Cortex of kidney (tissue), 1 donor: ENCODE measurements at places on chromosomes 5 and 9.

DNA sequence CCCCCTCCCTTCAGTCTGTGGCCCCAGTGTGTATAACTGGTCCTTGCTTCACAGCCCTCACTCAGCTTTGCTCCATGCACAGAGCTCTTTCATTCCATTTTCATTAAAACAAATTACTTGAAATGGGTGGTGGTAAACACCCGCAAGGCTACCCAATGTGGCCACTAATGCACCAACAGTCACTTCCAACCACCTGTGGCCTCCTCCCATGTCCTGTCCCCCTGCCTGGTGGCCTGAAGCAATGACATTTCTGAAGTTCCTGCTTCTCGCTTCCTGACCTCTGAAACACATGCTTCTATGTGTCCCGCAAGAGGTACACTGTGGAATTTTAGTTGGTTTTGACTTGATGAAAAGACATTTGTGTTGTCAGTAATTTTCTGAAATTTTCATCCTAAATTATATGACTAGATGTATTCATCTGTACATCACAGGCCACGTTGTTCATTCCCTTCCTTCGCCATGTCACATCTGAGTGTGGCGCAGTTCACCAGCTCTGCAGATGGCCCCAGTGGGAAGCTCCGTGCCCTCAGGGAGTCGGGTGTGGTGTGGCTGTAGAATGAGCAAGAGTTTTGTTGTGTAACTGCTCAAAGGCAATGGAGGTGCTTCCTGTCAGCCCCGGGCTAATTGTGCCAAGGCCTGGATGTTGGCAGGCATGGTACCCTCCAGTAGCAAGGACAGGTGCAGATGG, 9.6 kb downstream of the ROPN1L start:
- no peak for DNase-seq

- no peak for DNase-seq
These were observed 84.0 kb downstream of the MARCHF11 start for GRCh38 chr5:16095612-16096011.

GRCh38 chr9:82299870-82300269, 311.3 kb downstream of the SPATA31D1 start:
- no peak for DNase-seq

DNA sequence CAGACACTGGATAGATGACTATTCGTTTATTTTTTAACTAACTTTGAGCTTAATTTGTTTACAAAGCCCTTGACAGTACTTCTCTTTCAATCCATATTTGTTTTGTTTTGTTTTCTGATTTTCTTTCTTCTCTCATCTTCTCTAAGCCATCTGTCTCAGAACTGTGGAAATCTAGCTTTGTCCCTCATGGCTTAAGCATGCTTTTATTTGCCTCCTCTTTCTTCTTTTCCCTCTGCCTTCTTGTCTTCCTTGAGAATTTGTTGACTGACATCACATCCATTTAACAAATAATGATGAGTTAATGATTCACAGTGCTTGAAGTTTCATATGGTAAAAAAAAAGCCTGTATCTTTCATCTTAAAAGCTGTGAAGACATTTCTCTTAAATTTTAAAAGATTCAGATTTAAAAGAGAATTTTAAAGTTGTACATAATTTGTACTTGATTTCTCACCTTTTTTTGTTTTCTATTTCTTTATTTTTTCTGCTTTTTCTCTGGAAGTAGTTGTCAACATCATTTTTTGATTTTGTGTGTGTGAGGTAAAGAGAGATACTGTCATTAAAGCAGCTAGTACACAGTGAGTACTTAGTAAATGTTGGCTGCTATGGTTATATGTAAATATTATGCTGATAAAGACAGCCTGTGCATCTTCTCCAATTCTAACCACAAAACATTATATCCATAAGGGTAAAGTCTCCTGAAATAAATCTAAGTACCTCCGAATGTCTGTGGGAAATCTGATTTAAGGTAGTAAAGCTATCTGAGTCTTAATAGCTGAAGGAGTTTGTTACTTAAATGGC, 13.9 kb upstream of the SGCD start:
- DNase-seq, result no peak

GRCh38 chr9:109108318-109108717, 11.4 kb downstream of the TMEM245 start:
- DNase-seq, result no peak

DNA sequence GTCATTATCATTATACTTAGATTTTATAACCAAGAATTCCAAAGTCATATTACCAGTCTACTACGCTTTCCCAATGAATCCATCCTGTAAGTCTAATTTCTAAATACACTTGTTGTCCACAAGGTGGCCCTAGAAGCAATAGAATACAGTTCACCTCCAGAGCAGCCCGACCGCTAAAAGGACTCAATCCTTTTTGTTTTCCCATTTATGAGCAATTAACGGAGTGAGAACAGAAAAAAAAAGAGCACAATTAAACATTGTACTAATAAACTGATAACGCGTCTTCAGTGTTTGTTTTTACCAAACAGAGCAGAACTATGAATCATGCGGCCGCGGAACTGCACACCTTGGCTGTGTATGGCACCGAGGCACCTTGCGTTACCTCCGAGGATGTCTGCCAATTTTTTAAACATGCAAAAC, 160.7 kb upstream of the DAPK1 start:
- DNase-seq, result no peak

DNA sequence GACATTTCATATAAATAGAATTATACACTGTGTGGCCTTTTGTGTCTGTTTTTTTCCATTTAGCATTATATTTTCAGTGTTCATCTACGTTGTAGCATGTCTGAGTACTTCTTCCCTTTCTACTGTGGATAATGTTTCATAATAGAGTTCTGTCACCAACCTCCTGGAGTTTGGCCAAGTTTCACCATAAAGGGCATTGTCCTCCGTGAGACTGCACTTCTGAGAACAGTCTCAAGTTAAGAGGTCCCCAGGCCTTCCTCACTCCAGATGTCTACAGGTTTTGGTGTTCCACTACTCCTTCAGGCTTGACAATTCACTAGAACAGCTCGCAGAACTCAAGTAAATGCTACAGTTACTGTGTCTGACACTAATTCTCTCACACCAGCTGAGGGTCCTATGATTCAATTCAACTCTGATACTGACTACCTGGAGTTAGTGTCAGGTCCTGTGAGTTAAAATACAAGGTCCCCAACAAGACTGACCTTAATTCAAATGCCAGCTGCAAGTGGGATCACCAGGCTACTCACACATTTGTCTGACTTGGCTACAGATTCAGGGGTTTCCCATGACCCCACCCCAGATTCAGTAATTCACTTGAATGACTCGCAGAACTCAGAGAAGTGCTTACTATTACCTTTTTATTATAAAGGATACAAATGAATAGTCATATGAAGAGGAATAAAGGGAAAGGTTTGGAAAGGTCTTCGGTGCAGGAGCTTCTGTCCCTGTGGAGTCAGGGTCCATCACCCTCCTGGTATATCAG, 31.1 kb downstream of the SLC35A4 start:
- no peak for DNase-seq
